ENCODE measurements at places on chromosomes 3 and 15. TPM values are rescaled to one million over a fixed set of nuclear protein-coding genes. Genes with fewer than 3 reads are reported as not detected.
A peak's percentile ranks its signal among the peaks of the same experiment; 100 is the strongest.

DNA sequence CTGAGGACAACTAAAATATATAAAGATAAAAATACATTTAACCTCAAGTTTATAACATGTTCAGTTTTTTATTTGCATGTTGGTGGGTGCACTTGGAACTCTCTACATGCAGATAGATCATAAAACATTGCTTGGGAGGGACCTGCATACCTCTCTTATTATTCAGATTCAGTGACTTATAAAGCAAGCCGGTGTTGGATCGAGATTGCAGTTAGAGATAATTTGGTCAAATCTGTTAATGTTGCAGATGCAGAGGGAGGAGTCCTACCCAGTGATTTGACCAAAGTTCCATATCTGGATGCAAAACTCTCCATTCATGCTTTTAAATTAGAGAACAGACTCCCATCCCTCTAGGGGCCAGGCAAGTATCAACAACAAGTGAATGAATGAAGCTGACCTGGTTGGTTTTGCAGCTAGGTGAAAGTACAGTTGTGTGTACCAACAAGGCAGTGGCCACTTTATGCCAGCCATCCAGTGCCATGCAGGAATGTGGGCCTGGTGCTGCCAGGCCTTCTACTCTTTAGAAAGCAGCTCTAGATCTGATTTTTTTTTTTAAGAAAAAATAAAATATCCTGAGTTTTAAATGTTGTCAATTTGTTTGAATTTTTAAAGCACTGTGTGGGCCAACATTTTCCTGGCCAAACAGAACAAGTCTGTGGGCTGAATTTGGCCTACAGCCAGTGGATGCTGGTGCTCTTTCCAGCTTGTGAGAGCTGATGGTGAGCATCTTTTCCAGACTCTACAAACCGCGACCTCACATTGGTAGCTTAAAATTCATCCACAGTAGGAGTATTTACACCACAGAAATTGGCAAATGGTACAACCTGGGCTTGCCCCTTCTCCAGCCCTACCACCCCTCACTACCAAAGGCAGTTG is 12.3 kb downstream of the CDIN1 start:
- H3K27me3 ChIP-seq: no peaks in the 10 kb centered on the region
- H3K27ac ChIP-seq: no peak overlapping the region
- H3K4me1 ChIP-seq: no peaks in the 10 kb centered on the region
- DNase-seq: no peak
- H3K36me3 ChIP-seq: no peaks in the 10 kb centered on the region
- no peak overlapping the region for H3K4me3 ChIP-seq

DNA sequence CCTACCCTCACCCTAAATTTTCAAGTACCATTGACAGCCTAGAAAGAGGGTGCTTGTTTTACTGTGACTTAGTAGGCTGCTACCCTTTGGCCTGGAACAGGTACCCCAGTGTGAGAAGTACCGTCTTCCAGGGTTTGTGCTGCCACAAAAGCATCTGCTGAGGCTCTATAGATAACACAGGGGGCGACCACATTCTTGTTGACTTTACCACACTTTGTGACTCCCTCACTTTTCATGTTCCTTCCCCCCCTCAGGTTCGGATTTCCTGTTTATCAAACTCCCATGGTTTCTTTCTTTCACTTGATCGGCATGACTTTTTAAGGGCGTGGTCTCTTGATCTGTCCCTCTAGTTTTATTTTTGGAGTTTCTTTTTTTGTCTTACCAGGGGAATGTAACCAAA is 23.5 kb downstream of the EXOG start:
- DNase-seq: no peak
- H3K36me3 ChIP-seq: peaks cover 2% of the 10 kb centered on the region
- H3K4me1 ChIP-seq: no peaks in the 10 kb centered on the region
- no peak overlapping the region for H3K4me3 ChIP-seq
- no peaks in the 10 kb centered on the region for H3K27me3 ChIP-seq

DNA sequence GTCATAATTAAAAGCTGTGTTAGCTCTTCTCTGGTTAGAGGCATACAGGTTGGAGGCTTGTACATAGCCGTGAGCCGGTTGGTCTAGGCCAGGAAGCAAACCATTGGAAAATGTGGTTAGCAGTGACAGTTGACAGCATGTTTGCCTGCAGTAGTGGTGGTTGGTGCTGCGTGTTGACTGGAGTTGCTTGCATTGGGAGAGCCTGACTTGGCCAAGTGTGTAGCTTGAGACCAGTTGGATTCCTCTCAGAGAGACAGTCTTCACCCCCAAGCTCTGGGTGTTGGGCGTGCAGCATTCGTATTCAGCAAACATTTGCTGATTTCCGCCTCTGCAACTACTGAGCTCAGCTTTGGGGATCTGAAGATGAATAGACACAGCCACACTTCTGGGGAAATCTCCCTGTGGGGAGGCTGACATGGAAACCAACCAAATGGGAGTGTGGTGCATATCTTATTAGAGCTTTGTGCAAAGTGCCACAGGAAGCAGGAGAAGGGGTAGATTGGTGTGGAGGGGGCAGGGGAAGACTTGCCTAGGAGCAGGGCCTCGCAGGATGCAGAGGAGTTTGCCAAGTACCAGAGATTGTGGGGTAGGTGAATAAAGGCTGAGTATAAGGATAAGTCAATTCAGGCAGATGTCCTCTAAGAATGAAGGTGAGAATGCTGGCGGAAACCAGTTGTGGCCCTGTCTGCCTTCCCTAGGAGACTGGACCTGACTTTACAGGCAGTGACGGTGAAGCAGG is 83.5 kb downstream of the IGF1R start:
- H3K4me1 ChIP-seq: peaks cover 12% of the 10 kb centered on the region
- H3K4me3 ChIP-seq: no peak overlapping the region
- no peaks in the 10 kb centered on the region for H3K27me3 ChIP-seq
- H3K27ac ChIP-seq: no peak overlapping the region
- H3K36me3 ChIP-seq: no peaks in the 10 kb centered on the region

- peaks cover 9% of the 10 kb centered on the region for H3K36me3 ChIP-seq
- H3K4me3 ChIP-seq: no peak overlapping the region
- no peak overlapping the region for H3K27ac ChIP-seq
- DNase-seq: no peak
- no peaks in the 10 kb centered on the region for H3K27me3 ChIP-seq
- H3K4me1 ChIP-seq: peaks cover 12% of the 10 kb centered on the region
Measured at GRCh38 chr3:40307176-40307575, 2.3 kb upstream of the EIF1B start.

DNA sequence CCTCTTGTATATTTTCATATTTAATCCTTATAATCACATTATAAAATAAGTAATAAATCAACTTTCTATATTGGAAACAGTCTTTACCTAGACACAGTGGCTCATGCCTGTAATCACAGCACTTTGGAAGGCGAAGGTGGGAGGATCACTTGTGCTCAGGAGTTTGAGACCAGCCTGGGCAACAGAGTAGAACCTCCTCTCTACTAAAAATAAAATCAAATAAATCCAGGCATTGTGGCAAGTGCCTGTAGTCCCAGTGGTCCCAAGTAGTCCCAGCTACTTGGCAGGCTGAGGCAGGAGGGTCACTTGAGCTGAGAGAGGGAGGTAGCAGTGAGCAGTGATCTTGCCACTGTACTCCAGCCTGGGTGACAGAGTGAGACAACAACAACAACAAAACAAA is 975.1 kb downstream of the ROBO1 start:
- H3K27ac ChIP-seq: no peak overlapping the region
- H3K27me3 ChIP-seq: no peaks in the 10 kb centered on the region
- H3K4me3 ChIP-seq: no peak overlapping the region
- DNase-seq: no peak
- no peaks in the 10 kb centered on the region for H3K36me3 ChIP-seq

DNA sequence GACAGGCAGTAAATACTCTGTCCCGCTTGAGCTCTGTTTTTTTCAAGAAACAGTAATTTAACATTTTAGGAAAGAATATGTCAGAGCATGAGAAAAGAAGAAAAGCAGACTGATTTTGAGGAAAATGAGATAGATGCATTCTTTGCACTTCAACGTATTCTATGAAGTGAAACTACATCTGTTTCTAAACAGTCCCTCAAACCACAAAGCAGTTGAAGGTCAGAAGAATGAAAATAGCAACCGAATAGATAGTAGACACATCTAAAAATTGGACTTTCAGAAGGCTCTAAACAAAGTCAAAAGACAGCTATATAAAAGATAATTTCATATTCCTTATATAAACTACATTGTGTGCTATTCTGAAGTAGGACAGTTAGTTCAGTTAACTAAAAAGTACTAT is 172.6 kb upstream of the LRRC3B start:
- no peaks in the 10 kb centered on the region for H3K36me3 ChIP-seq
- DNase-seq: no peak
- no peak overlapping the region for H3K27ac ChIP-seq

GRCh38 chr3:176005564-176005963 is 1146.4 kb downstream of the NAALADL2 start:
- H3K27ac ChIP-seq: no peak overlapping the region
- H3K4me1 ChIP-seq: no peaks in the 10 kb centered on the region
- no peaks in the 10 kb centered on the region for H3K27me3 ChIP-seq
- H3K36me3 ChIP-seq: no peaks in the 10 kb centered on the region
- DNase-seq: no peak

DNA sequence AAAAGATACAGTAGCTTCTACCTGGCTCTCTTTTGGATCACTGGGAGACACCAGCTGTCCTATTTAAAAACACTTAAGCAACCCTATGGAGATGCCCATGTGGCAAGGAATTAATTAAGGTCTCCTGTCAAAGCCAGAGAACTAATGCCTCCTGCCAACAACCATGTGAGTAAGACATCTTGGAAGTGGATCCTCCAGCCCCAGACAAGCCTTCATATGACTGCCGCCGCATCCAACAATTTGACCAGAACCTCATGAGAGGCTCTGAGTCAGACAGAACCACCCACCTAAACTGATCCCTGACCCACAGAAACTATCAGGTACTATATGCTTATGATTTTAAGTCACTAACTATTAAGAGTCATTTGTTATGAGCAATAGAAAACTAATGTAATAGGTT is 22.3 kb downstream of the IFT80 start:
- H3K4me3 ChIP-seq: no peak overlapping the region
- DNase-seq: no peak
- H3K27ac ChIP-seq: no peak overlapping the region
- peaks cover 4% of the 10 kb centered on the region for H3K4me1 ChIP-seq

- peak; percentile 16 for DNase-seq
- no peaks in the 10 kb centered on the region for H3K4me1 ChIP-seq
- no peak overlapping the region for H3K4me3 ChIP-seq
Measured at GRCh38 chr3:133881939-133882825, 13.5 kb downstream of the RAB6B start.

DNA sequence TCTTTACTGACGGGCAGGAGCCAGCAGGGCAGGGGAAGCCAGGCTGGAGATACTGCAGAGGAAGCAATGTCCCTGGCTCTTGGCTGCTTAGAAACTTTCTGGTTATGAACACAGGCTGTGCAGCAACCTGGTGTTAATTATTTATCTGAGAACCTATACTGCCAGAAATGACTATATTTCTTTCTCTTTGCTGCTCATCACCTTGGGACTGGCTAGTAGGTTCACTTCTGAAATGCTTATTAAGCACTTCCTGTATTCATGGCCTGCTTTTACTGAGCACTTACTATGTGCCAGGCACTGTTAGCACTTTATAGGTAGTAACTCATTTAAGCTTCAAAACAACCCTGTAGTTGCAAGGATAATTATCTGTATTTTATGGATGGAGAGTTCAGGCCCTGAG is 57.6 kb downstream of the RAB11A start:
- H3K27me3 ChIP-seq: no peaks in the 10 kb centered on the region
- H3K4me1 ChIP-seq: no peaks in the 10 kb centered on the region
- no peak for DNase-seq
- no peak overlapping the region for H3K4me3 ChIP-seq
- H3K36me3 ChIP-seq: no peaks in the 10 kb centered on the region

DNA sequence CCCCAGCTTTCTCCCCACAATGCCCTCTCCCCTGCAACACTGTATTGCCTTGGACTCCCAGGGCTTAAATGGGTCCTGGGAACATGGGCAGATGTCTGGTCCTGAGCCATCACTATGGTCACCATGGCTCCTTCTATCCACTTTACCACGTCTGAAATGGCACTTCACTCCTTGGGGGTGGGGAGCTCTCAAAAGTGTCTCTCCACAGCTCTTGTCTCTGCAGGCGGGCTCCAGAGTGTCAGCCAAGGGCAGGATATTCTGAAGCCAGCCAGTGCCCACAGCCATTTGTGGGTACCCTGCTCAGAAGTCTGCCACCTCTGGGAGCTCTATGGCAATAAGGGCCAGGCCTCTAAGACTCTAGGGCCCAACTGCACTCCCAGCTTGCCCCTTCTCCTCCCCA is 163.9 kb downstream of the PPM1L start:
- H3K4me1 ChIP-seq: no peaks in the 10 kb centered on the region
- H3K4me3 ChIP-seq: no peak overlapping the region
- no peaks in the 10 kb centered on the region for H3K36me3 ChIP-seq
- no peaks in the 10 kb centered on the region for H3K27me3 ChIP-seq
- no peak for DNase-seq

DNA sequence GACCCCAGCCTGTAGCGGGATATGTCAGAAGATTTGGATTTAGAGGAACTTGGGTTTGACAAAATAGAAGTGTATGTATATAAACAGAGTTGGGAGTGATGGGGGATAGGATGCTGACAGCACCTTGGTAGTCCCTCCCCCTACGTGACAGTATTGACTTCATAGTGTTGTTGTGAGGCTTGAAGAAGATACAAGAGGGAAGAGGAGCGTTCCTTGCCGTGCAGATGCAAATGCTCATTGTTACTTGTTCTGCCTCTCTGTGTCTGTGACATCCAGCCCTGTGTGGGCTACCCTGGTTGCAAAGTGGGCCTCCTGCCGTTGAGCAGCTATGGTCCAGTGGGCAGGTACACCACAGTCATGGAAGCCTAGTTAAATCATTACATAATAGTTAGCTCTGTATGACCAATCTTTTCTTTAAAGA is 45.0 kb downstream of the SMAD3 start:
- H3K27ac ChIP-seq: peak overlapping the region; percentile 4
- H3K27me3 ChIP-seq: no peaks in the 10 kb centered on the region
- no peak for DNase-seq
- peaks cover 32% of the 10 kb centered on the region for H3K4me1 ChIP-seq

Gene GHSR
- total RNA-seq: not detected

Gene RTP1
- not detected for total RNA-seq

Gene TUSC7
- total RNA-seq: not detected
